D721Med (cell line): ENCODE measurements at places on chromosomes 1 and 21.

DNA sequence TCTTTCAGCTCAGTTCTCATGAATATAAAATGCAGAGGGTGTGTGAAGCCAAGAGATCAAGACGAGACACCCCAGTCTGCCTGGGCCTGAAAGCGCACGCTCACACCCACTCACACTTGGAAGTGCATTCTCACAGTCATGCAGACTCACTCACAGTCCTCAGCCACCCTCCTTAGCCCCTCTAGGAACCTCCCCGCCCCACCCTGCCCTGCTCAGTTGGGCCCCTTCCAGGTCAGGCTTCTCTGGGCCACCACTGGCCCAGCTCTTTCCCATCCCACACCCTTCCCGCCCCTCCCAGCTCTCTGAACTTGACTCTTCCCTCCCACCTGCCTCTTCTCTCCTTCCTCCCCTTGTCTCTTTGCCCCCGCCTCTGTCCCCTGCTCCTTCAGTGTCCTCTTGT is 93.8 kb downstream of the EPHB2 start:
- no peak for DNase-seq

DNA sequence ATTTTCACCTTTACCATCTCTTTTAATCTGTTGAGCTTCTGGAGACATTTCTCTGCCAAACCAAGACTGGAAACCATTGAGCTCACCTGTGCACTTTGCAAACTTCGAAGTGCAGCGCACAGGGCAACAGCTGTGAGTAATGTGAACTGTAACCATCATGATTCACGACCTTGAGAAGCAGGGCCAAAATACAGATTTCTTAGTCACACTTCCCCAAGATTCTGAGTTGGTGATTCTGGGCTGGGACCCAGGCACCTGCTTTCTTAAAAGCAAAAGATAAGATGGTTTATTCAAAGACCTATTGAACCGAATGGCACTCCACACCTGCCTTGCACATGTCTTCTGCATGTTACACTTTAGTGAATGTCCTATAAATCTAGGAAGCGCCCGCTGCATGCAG is 10.2 kb downstream of the AGTRAP start:
- no peak for DNase-seq

DNA sequence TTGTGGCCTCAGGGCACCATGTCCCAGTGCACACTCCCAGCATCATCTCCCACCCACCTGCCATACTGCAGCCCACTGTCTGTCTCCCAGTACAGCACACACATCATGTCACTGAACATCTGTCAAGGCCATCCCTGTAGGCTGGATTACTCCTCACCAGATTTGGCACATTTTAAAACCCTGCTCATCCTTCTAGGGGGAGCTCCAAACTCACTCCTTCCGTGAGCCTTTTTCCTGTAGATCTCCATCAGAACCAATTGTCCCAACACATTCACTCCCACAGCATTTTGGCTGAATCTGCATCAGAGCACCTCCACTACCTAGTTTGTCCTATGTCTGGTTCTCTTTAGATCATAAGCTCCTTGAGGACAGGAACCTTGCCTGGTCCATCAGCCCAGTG is 58.6 kb upstream of the GRIK3 start:
- no peak for DNase-seq

DNA sequence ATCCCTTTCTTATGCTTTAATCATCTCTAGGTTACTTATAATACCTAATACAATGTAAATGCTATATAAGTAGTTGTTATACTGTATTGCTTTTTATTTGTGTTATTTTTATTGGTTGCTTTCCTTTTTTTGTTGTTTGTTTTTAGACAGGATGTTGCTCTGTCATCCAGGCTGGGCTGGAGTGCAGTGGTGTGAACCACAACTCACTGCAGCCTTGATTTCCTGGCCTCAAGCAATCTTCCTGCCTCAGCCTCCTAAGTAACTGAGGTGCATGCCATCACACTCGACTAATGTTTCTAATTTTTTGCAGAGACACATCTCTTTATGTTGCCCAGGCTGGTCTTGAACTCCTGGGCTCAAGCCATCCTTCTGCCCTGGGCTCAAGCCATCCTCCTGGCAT is 26.9 kb downstream of the KRTAP19-8 start:
- DNase-seq: no peak

DNA sequence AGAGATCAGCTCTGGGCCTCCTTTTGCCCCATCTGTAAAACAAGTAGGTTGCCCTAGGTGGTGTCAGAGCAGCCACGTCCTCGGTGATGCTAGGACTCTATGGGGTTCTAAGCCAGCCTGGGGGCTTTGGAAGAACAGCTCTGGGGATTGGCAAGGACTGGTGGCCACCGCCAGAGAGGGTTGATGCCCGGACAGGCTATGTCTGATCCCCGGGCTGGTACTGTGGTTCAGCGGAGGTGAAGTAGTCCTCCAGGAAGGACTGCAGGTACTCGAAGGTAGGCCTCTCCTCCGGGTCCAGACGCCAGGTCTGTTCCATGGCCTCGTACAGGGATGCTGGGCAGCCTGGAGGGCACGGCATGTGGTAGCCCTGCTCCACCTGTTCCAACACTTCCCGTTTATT is 8.8 kb upstream of the AHDC1 start:
- DNase-seq: no peak

- DNase-seq: no peak
These were observed 945 bp downstream of the SRSF4 start for GRCh38 chr1:29180497-29181412.

GRCh38 chr1:202018468-202019234 is 8.3 kb downstream of the ELF3 start:
- no peak for DNase-seq

DNA sequence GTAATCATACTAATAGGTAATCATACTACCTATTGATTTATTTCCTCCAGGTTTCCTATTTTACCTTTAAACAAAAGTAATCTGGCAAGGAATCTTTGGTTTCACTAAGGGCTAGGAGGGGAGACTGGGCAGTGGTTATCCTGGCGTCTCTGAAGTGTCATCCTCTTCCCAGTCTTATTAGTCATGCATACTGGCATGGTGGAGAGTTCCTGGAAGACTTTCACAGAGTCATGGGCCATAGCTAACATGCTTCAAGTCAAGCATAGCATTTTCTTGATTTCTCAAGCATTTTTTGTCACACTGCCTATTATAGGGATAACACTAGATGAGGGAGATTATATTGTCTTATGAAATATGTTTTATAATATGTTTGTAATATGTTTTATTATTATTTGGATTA is 64.0 kb upstream of the ASB17 start:
- no peak for DNase-seq

- DNase-seq: no peak
These were observed 42.7 kb upstream of the GOLT1A start for GRCh38 chr1:204256531-204256930.

- no peak for DNase-seq
These were observed 545.9 kb downstream of the SMYD3 start for GRCh38 chr1:245961137-245961540.

DNA sequence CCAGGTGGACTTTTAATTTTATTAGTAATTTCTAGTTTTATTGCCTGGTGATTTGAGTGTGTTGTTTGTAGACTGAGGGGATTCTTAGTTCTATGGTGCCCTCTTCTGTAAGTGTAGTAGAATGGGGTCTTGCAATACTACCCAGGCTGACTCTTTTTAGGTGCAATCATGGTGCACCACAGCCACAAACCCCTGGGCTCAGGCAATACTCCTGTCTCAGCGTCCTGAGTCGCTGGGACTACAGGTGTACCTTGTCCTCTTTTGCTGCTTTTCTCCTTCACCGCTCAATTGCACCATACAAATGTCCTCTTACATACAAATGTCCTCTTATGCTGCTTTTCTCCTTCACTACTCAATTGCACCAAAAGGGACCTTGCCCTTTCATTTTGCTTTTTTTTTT is 43.1 kb downstream of the SCP2 start:
- no peak for DNase-seq

GRCh38 chr1:188499690-188500089 is 1670.9 kb downstream of the PLA2G4A start:
- no peak for DNase-seq

DNA sequence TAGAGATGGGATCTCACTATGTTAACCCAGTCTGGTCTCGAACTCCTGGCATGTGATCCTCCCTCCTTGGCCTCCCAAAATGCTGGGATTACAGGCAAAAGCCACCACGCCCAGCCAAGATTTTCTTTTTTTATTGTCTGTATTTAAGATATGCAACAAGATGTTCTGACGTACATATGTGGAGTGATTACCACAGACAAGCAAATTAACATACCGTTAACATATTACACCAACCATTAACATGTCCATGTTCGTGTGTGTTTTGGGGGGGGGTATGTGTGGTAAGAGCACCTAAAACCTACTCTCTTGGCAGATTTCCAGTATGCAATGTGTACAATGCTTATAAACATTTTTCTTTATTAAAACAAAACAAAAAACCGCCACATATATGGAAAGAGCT is 10.6 kb upstream of the KCNE2 start:
- DNase-seq: no peak

DNA sequence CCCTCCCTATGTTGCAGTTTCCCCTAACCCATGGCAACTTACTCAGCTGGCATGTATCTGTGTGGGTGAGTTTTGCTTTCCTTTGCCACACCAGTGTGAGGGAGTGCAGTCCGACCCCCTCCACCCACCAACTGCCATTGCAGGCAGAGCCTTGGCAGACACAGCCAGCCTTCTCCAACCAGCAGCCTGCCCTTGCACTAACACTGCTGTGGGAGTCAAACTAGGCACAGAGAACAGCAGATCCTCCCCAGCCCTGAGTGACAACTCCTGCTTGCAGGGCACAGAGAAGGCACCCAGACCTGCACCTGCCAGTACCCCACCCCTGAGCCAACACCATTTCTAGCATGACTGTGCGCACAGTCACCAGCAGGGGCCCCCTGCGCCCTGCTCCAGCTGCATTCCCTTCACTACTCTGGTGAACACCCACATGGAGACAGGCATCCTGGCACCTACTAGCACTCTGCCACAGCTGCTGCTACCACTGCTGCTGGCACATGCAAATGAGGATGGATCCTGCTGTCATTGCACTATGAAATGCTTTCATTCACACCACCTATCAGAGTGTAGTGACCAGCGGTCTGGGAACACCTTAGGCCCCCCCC is 98.4 kb downstream of the MAGI3 start:
- no peak for DNase-seq

DNA sequence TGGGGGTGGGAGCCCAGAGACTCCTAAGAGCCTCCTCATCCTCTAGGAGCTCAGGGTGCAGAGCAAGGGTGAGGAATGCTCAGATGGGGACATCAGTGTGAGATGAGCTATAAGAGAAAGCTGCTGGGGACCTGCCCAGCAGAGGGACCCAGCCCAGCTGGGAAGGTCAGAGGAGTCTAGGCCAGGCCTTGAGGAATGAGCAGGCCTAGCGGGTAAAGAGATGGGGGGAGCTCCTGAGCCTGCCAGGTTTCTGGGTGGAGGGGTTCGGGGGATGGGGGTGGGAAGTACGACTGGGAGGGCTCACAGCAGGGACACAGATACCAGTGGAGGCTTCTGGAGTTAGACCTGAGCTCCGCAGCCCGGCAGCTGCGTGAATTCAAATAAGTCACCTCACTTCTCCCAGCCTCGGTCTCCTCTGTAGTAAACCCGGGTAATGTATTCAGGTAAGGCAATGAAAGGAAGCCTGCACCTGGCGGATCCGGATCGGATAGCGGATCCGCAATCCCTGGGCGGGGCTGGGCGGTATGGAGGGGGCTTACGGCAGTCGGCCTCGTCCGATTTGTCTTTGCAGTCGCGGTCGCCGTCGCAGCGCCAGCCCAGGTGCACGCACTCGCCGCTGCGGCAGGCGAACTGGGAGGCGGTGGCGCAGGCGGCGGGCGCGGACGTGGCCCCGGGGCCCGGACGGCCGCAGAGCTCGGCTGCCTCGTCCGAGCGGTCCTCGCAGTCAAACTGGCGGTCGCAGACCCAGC is 38.0 kb upstream of the MAGOH start:
- no peak for DNase-seq

- no peak for DNase-seq
These were observed 63.9 kb downstream of the GRIK1 start for GRCh38 chr21:29875873-29876272.

DNA sequence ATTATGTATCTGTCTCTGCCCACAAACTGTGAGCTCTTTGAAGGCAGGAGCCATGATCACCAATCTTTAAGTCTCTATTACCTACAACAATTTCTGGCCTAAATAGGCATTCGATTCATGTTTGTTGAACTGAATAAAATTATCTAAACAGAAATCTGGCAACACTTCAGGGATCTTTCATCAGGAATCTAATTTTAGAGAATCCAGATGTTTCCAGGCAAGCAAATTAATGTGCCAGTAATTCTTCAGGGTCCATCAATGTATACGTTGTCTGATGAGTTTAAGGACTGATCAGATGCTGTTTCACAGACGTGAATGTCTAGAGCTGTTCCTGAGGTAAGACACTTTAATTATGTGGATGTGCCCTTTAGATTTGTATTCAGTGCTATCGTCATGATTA is 524.4 kb downstream of the PTPRC start:
- no peak for DNase-seq

DNA sequence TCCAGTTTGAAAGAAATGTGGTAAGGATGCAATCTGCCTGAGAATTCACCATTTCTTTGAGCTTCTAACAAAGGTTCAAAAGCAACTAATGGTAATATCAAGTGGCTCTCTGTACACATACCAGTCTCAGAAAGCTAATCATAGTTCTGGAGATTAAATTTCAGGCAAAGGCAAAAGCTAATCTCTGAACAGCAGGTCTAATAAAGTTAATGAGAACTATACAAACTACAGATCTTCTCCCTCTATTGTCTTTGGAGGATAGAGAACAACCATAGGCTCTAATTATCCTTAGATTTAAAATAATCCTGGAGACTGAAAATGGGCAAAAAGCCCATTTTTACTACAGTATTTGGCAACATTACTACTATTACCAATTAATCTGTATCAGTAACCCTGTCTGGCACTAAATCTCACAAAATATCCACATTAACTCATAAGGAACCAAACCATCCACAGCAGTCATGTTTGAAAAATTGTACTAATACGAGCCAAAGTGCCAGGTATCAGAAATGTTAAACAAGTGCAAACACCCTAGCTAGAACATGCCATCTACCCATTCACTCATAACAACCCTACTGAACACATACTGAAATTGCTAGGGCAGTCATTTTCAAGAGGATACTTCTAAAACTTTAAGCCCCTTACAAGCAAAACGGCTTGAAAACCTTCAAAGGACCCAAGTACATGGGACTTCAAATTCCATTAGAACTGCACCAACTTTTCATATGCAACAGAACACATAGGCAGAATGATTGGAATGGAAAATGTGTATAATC is 4.8 kb downstream of the DIPK1A start:
- DNase-seq: peak; percentile 23

GRCh38 chr1:228987286-228987685 is 252.0 kb downstream of the RHOU start:
- DNase-seq: no peak
